ENCODE measurements at places on chromosomes 12 and 14.
A peak's percentile ranks its signal among the peaks of the same experiment; 100 is the strongest.

- no peak for DNase-seq
Measured at GRCh38 chr14:75298187-75298965, 19.7 kb downstream of the FOS start.

- DNase-seq: no peak
Measured at GRCh38 chr14:73943083-73943482, 6.8 kb downstream of the FAM161B start.

DNA sequence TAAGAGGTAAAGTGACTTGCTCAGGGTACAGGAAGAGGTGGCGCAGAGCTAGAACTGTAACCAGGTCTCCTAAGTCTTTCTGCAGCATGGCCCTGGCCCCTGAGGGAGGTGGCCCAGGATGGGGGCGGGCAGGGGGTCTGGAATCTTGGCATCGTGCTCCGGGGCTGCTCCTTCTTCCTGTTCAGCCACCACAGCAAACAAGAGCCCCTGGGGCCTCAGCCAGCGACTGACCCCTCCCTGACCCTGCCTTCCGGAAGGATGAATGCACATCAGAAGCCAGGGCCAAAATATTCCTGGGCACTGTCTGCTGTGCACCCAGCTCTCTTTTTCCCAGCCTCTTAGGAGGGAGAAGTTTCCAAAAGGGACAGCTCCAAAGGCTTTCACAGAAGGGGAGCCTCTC lies 242.8 kb downstream of the DPF3 start:
- DNase-seq: no peak

GRCh38 chr12:67630373-67631088 lies 18.0 kb upstream of the DYRK2 start:
- DNase-seq: no peak

- no peak for DNase-seq
Measured at GRCh38 chr12:72271451-72272090, 599 bp upstream of the TRHDE start.

DNA sequence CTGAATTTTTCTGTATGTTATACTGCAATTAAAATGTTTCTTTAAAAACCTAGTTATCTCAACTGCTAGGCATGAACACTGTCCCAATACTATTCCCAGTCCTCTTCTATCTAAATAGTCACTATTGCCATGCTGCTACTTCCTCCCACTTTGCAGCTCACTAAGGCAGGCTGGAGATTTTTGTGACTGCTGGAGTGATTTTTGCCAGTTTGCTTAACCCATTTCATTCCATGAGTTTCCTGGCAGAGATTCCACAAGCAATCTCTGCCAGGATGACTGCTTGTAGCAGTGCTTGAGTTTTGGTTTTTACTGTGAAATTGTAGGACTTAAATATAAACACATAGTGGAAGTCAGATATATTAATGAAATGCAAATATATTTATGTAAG lies 80.8 kb downstream of the BHLHE41 start:
- no peak for DNase-seq

DNA sequence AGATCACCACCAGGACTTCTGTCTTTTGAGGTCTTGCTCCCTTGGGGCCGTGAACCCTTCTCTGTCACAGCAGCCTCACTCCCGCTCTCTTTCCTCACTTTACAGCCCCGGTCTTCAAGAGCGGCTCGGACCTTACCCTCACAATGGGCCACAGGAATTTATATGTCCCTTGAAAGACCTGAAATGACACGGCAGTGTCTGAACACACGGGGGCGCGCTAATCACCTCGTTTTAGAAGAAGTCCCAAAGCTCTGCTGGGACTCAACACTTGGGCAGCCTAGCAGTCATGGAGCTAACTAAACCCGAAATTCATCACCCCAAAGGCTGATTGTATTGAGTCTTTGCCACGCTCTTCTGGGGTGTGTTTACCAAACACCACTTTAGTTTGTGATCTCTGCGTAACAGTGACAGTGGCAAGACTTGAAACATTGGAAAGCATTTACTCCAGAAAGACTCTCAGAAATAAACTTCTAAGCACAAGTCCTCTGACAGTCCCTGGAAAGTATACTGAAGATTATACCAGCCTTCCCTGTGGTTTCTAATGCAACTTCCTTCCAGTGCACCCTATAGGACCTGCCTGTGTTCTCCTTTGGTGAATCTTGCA lies 29.0 kb downstream of the SERPINA11 start:
- DNase-seq: peak; percentile 39

- no peak for DNase-seq
Measured at GRCh38 chr14:35122696-35123387, 490 bp downstream of the PRORP start.

DNA sequence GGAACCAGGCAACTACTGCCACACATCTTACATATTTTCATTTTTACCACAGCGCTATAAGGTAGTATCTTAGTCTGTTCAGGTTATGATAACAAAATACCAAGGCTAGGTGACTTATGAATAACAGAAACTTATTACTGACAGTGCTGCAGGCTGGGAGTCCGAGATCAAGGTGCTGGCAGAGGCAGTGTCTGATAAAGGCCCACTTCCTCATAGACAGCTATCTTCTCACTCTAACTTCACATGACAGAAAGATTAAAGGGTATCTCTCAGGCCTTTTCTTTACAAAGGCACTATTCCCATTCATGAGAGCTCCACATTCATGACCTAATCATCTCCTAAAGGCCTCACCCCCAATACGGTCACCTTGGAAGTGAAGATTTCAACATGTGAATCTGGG lies 59.8 kb upstream of the MDM1 start:
- DNase-seq: no peak

DNA sequence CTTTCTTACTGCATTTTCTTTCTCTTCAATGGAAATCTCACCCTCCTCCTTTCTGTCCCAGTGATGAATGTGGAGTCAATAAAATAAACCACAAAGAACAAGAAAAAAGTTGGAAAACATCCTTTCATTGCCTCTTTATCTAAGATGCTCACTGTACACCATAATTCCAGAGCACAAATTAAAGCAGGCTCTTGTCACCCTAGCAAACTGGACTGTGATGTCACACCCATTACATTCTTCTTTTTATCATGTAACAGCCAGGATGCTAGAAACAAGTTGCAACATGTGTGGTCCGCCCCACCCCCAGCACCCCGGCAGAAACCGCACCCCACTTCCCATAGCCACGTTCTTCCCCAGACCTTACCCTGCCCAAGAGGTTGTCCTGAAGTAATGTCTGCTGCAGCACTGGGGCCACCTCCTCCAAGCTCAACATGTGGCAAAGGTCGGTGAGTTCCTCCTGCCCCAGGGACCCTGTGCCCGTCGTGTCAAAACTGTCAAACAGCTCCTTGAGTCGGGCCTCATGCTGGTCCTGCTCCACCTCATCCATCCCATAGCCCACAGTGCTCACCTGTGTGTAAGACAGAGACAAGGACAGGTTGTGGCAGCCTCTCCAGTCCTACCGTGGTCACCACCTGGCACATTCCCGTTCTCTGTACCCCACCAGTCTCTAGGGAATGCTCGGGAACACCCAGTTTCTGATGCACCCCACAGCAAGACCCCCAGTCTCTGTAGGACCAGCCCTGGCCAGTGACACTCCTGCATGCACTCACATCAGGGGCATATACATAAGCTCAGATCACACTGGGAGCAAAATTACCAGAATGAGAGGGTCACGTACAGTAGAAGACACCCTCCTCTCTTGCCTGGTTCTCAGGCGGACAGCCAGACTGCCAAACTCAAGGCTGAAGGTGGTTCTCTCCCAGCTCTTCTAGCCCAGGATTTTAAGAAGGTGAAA lies 9.2 kb downstream of the NIN start:
- DNase-seq: no peak

DNA sequence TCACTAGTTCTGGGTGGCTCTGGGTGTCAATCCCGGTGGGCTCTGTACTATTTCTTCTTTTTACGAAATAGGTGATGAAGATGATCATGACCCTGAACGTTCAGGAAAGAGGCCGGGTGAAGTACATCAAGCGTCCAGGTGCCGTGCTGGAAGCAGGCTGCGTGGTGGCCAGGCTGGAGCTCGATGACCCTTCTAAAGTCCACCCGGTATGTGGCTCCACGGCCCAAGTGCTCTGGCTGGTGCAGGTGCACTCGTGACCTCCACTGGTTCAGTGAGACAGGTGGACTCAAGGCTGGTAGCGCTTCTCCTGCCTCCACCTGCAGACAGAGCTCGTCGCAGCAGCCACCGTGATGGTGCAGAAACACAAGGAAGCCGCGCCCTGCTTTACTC lies 85.1 kb downstream of the ACACB start:
- no peak for DNase-seq

DNA sequence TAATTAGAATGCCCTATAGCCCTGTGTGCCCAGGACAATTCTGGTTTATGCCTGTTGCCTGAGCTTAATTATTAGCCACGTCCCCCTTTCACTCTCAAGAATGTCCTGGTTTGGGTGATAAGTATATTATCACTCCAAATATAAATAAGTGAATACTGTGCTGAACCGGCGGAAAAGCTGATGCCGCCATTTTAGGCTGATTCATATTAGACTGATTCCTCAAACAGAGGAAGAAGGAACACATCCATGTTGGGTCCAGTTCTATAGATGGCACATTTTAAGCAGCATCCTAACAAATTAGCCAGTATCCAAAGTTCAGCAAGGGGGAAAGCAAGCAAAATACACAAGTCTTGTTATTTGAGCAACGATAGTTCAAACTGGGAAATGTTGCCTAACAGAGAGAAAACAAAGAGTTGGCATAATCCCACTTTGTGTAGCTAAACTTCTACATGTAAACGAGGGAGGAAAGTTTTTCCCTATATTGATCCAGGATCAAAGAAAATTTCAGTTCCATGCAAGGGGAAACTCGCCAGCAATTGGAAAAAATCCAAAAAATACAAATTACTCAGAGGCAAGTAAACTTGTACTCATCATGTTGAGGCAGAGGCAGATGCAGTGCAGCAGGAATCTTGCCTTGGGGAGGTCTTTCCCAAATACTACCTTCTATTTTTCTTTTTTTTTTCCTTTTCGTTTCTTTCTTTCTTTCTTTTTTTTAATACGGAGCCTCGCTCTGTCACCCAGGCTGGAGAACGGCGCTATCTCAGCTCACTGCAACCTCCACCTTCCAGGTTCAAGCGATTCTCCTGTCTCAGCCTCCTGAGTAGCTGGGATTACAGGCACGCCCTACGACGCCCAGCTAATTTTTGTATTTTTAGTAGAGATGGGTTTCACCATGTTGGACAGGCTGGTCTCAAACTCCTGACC lies 96.2 kb downstream of the ITPR2 start:
- DNase-seq: no peak

- no peak for DNase-seq
Measured at GRCh38 chr12:7486512-7486911, 17.1 kb downstream of the CD163 start.

DNA sequence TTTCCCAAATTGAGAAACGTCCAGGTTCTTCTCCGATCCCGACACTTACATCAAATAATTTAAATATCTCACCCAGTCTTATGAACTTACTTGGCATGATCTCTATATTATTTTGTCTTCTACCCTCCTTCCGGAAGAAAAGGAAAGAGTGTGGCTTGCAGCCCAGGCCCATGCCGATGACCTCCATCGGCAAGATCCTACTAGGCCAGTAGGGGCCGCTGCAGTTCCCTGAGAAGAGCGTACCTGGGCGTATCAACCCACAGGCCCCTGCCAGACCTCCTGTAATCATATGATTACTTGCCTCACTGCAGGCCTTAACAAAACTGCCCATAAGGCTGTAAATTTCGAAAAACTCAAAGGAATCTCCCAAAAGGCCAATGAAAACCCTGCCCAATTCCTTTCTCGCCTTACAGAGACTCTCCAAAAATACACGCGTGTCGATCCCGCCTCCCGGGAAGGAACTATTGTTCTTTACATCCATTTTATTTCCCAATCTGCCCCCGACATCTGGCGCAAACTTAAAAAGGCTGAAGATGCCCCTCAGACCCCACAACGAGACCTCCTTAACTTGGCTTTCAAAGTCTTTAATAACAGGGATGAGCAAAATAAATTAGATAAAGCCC lies 69.6 kb downstream of the MOK start:
- DNase-seq: no peak

- DNase-seq: no peak
Measured at GRCh38 chr14:51873221-51873893, 12.9 kb downstream of the GNG2 start.

- DNase-seq: no peak
Measured at GRCh38 chr12:90181216-90181615, 472.6 kb upstream of the ATP2B1 start.

DNA sequence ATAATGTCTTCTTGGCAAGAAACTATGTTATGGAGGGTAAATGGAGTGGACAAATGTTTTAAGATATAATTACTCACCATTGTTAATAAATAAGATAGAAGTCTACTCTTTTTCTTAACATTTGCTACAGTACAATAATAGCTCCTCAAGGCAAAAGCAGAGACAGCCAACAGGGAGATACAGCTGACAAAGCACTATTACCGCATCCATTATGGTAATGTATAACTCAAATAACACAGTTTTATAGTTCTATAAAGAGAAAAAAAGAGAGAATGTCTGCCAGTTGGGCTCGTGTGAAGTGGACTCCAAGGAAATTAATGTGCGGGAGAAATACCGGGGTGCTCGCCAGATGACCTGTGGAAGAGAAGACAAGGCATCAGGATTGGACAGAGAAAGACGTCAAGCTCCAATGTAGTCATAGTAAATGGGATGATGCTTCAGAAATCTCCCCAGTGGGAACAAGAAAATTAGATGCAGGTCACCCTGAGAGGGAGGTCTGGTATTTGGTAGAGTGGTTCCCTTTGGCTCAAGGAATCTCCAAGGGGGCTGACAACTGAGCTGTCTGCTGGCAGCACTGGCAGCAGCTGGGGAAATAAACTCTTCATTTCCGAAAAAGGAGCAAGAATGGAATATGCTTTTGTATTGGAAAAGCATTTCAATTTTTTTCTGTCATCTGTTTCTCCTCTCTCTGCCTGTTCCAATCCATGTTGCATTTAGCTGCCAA lies 343.9 kb downstream of the LRFN5 start:
- DNase-seq: peak; percentile 20
